Activated CD4-positive, alpha-beta T cell treated with anti-CD3 and anti-CD28 coated beads, Interleukin-2, amount 10 ng/mL, durations not matched to agents 24 days and 14 days (primary cell): ENCODE measurements at places on chromosomes 16 and 17. TPM values are rescaled to one million over a fixed set of nuclear protein-coding genes. Genes with fewer than 3 reads are reported as not detected.
A peak's percentile ranks its signal among the peaks of the same experiment; 100 is the strongest.

The IRF8 gene
- 235 and 248 TPM in 2 replicates for total RNA-seq

The ZNF385C gene
- total RNA-seq, result 0.16 TPM in 1 of 2 replicates, not detected in the other

The P4HB gene
- total RNA-seq, result 458 and 507 TPM in 2 replicates

The RPRML gene
- not detected in 2 replicates for total RNA-seq

The UBTF gene
- total RNA-seq, result 193 and 195 TPM in 2 replicates

The EXOC7 gene
- 104 and 108 TPM in 2 replicates for total RNA-seq

The PRKCA gene
- 164 TPM in 2 replicates for total RNA-seq

The LRRC37A gene
- total RNA-seq, result 2.4 and 2.7 TPM in 2 replicates

The CTRB1 gene
- total RNA-seq, result not detected in 2 replicates

- DNase-seq, result no peak
Measured at GRCh38 chr17:57957120-57957850, 2.1 kb upstream of the CUEDC1 start.

DNA sequence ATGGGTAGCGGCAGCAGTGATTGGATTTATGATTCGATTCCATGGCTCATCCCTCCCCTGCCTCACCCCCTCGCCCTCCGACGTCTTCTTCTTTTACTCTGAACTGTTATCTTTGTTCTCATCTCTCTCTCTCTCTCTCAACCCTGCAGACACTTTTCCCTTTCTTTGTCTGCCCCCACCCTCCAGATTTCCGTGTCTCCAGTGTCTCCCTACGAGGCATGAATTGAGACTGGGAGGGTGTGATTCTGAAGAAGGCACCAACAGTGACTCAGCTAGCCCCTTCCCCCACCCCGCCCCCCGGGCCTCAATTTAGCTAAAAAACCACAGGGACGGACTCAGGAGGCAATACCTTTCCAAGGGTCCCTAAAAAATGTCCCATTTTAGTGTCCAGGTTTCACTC is 47.6 kb upstream of the STH start:
- DNase-seq, result no peak

DNA sequence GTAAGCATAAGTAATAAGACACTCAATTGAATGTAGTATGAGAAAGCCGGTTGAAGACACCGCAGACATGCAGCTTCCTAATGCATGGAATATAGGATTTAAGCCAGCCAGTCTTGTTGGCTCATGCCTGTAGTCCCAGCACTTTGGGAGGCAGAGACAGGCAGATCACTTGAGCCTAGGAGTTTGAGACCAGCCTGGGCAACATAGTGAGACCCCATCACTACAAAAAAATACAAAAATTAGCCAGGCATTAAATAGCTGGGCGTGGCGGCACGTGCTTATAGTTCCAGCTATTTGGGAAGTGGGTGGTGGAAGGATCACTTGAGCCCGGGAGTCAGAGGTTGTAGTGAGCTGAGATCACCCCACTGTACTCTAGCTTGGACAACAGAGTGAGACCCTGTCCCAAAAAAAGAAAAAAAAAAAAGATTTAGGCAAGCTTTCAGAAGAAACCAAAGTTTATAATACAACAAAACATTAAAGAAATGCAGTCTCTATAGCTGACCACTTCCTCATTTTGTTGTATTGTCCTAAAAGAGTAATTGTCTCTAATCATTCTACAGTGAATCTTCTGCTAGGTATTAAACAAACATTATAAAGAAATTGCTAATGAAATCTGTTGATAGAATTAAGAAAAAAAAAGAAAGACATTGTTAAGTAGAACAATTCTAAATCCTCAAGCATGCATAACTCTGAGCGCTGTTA is 68.6 kb upstream of the KIFC3 start:
- no peak for DNase-seq

- peak; percentile 90 for DNase-seq
Measured at GRCh38 chr16:89909777-89910716, 8.6 kb upstream of the MC1R start.

- no peak for DNase-seq
Measured at GRCh38 chr17:44273607-44274006, 5.7 kb upstream of the SLC4A1 start.

- no peak for DNase-seq
Measured at GRCh38 chr16:66856801-66857200, 12.6 kb downstream of the CA7 start.

GRCh38 chr17:81057079-81057730 is 22.3 kb downstream of the BAIAP2 start:
- DNase-seq, result no peak

DNA sequence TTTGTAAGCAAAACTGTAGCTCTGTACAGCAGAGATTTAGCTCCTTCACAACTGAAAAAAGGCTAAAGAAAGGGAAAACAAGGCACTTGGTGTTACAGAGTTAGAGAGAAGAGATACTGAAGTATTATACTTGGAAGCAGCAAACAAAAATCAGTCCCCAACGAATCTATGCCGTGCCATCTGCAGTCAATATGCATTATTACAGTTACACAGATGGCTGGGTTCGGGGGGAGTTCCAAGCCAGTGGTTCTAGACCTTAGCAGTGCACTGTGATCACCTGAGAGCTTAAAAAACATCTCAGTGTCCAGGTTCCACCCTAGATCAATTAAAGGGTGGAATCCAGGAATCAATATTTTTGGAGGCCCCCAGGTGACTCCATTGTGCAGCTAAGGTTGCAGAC is 489.9 kb downstream of the SHISA9 start:
- no peak for DNase-seq

DNA sequence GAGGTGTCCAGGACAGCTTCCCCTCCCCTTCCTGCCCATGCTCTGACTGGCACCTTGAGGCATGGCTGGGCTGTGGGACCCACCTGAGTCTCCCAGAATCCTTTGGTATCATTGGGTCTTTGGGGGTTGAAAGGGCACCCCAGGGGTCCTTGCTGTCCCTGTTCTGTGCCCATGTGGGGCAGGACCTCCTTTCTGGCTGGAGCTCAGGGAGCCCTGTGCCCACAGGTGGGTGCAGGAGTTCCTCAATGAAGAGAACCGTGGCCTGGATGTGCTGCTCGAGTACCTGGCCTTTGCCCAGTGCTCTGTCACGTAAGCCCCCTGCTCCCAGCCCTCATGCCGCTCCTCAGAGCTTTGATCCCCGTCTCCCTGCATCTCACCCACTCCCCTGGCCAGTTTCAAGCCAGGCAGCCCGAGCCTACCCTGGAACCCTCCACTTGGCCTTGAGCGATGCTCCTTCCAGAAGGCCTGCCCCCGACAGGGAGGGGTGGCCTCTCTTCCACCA is 11.8 kb downstream of the FMNL1 start:
- peak; percentile 57 for DNase-seq

- no peak for DNase-seq
Measured at GRCh38 chr16:25750488-25751216, 58.9 kb downstream of the HS3ST4 start.

DNA sequence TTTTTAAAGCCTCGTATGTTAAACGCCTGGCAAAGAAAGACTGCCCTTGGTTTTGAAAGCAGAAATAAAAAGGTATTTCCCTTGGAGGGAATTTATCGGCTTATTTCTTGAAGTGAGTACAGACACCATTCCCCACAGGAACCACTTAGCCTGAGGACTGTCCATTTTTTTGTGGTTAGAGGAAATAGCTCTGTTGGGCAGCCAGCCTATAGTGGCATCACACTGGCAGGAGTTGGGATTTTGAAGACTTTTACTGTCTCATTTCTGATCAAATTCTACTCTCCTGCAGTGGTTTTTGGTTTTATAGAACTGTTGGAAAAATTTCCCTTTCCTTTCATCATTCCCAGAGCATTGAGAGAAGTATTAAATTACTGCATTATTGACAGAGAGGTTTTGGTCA is 34.1 kb upstream of the CDC6 start:
- DNase-seq, result no peak

GRCh38 chr16:89099905-89100304 is 6.3 kb downstream of the ACSF3 start:
- no peak for DNase-seq

- no peak for DNase-seq
Measured at GRCh38 chr17:78997881-78998280, 11.7 kb downstream of the CANT1 start.

GRCh38 chr16:86818671-86819532 is 240.6 kb downstream of the FOXL1 start:
- no peak for DNase-seq

GRCh38 chr16:12330946-12331345 is 354.4 kb downstream of the SNX29 start:
- no peak for DNase-seq

DNA sequence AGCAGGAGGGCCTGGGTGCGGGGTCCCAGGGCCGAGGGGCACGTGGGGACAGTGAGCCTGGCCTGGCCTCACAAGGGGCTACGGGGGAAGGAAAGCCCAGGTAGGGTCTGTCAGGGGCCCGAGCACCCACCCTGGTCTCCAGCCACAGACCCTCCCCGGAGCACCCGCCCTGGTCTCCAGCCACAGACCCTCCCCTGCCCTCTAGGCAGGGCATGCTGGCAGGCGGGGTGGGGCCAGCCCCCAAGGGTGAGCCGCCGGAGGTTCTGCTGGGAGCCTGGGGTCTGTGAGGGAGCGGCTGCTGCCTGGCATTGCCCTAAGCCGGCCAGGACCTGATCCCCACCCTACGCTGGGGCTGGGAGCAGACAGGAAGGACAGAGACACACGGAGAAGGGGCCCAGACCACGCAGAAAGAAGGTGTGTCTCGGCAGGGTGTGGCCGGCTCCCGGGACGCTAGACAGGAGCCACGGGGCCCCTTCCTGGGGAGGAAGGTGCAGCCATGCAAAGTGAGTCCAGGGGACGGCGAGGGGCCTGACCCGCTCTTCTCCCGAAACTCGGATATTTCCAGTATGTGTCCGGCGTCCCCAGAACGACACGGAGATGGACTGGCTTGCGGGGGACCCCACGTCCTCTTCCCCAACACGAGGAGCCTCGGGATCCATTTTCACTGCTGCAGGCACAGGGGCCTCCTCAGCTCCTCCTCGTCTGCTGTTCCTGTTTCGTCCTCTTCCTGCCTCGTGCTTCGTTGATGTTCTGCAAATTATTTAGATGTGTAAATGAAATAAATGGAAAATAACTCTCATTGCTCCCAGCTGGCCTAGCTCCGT is 15.5 kb downstream of the UTS2R start:
- no peak for DNase-seq

GRCh38 chr16:78761427-78761826 is 662.0 kb downstream of the WWOX start:
- DNase-seq, result no peak

DNA sequence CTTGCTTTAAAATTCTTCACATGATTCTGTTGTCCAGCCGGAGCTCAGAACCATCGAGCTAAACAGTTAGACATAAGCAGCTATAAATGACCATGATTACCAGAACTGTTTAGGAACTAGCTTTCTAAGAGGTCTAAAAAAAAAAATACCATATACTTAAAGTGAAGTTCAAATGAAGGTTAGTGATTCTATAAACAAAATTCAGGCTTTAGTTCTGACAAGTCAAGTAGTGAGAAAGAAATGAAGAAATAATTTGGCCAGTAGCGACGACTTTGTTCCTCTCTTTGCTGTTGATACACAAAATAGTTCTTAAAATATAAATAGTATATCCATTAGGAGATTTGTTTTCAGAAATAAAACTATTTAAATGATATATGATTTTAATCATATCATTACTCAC is 27.7 kb downstream of the ABCA8 start:
- DNase-seq, result no peak

DNA sequence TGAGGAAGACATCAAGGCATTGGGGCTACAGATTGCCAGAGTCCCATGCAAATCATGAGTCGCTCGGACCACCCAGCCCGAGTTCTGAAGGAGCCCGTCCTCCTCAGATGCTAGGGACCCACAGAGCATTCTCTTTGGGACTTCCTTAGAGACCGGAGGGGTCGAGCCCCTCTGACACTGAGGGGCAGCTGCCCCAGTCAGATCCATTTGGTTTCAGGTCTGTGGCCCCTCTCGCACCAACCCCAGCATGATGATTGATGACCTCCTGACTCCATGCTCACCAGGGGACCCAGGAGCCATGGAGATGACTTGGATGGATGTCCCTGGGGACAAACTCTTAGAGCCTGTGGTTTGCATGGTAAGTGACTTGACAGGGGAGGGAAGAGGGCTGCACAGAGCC is 8.0 kb downstream of the PDF start:
- DNase-seq, result no peak

GRCh38 chr16:75572864-75573542 is 6.8 kb downstream of the GABARAPL2 start:
- no peak for DNase-seq

DNA sequence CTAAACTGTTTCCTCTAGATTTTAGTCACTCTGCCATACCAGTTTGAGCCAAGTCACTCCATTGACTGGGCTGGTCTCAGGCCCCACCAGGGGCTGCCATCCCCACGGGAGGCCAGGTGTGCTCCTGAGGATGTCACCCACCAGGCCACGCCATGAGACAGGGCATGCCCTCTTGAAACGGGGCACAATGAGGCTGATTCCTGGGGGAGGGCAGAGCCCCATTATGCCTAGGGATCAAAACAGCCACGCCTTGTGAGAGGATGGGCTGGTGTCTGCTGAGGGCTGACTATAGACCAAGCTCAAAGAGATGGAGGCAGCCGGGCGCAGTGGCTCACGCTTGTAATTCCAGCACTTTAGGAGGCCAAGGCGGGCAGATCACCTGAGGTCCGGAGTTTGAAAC is 21.5 kb downstream of the GINS2 start:
- DNase-seq, result no peak

DNA sequence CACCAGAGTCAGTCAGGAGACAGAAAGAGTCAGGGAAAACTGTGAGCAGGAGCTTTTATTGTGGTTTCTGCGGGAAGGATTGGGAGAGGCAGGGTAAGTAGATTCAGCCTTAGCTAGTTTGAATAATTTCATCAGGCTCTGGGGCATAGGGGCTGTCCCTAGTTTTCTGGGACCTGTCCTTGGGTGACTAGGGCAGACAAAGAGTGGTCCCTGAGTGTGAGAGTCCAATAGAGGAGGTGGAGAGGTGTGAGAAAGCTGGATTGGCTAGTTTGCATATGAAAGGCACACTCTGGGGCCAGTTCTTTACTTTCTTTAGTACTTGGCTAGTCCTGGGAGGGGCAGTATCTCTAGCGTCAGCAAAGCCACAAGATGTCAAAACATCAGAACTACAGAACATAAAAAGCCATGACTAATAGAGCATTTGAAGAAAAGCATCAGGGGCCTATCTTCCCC is 255.6 kb downstream of the HS3ST3A1 start:
- no peak for DNase-seq

DNA sequence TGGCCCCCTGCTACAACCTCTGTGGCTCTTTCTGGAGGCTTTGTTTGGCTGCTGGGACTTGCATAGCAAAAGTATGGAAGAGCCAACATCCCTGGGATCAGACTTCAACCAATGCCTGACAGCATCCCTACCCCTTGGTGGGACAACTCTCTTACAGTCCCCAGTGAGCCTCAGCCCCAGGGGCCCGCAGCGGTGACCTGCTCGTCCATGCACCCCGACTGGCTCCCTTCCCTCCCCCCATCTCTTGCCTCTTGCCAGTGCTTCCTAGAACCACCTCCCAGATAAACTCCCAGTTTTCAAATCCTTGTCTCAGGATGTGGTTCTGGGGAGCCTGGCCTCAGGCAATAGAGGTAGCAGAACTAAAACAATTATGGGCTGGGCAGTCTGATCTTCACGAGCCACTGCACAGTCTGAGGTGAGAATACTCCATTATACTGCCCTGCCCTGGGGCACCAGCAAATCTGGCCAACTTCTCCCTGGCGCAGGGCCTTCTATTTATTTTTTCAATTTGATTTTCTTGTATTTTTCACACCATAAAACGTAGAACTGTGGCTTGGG is 86.6 kb upstream of the BRD7 start:
- DNase-seq, result no peak
